ENCODE measurements at places on chromosomes 16 and 17. TPM values are rescaled to one million over a fixed set of nuclear protein-coding genes. Genes with fewer than 3 reads are reported as not detected.

HS3ST4 gene
- polyA plus RNA-seq = 0.52 TPM

SHISA9 gene
- polyA plus RNA-seq = 3.8 TPM

ITGA2B gene
- 4.0 TPM for polyA plus RNA-seq

MT4 gene
- polyA plus RNA-seq = not detected

BCL7C gene
- polyA plus RNA-seq = 50.6 TPM

SRSF2 gene
- 361 TPM for polyA plus RNA-seq

TEKT5 gene
- polyA plus RNA-seq = not detected

VTN gene
- 21.3 TPM for polyA plus RNA-seq

CPNE2 gene
- 34.7 TPM for polyA plus RNA-seq

MYH11 gene
- 14.2 TPM for polyA plus RNA-seq

KRT20 gene
- polyA plus RNA-seq = 1.00 TPM

PRR29 gene
- polyA plus RNA-seq = 3.4 TPM

SDR42E2 gene
- polyA plus RNA-seq = 0.13 TPM

ANKRD40CL gene
- 0.18 TPM for polyA plus RNA-seq

MYL4 gene
- 4.0 TPM for polyA plus RNA-seq

DNAH9 gene
- polyA plus RNA-seq = 5.2 TPM

CCL13 gene
- polyA plus RNA-seq = not detected

FXR2 gene
- polyA plus RNA-seq = 54.2 TPM

TBC1D3D gene
- polyA plus RNA-seq = 0.41 TPM

ZG16B gene
- polyA plus RNA-seq = 0.41 TPM

LPO gene
- polyA plus RNA-seq = 0.29 TPM

CDC6 gene
- polyA plus RNA-seq = 24.5 TPM

ABCC12 gene
- polyA plus RNA-seq = 0.04 TPM

NPIPB12 gene
- polyA plus RNA-seq = 20.9 TPM

HOXB6 gene
- polyA plus RNA-seq = 94.7 TPM

NLRC3 gene
- 2.0 TPM for polyA plus RNA-seq

PRCD gene
- polyA plus RNA-seq = 3.2 TPM

HASPIN gene
- 2.9 TPM for polyA plus RNA-seq

ASPSCR1 gene
- polyA plus RNA-seq = 38.4 TPM

KIFC3 gene
- polyA plus RNA-seq = 49.9 TPM

SLFN11 gene
- polyA plus RNA-seq = 15.0 TPM

CLDN6 gene
- 39.4 TPM for polyA plus RNA-seq

NPIPA2 gene
- polyA plus RNA-seq = not detected

SAMD14 gene
- polyA plus RNA-seq = 20.9 TPM

FBXL16 gene
- polyA plus RNA-seq = 1.4 TPM

FNDC8 gene
- polyA plus RNA-seq = 0.30 TPM

ZP2 gene
- polyA plus RNA-seq = not detected

PYY gene
- 0.29 TPM for polyA plus RNA-seq

EVI2B gene
- polyA plus RNA-seq = 4.1 TPM

MAPT gene
- 8.8 TPM for polyA plus RNA-seq

ZFPM1 gene
- polyA plus RNA-seq = 3.0 TPM

MPO gene
- 6.1 TPM for polyA plus RNA-seq

TAX1BP3 gene
- polyA plus RNA-seq = 110 TPM

SLC16A3 gene
- 23.1 TPM for polyA plus RNA-seq

All from right renal pelvis (tissue), 4 donors.